ENCODE measurements at places on chromosomes 1 and 21.

DNA sequence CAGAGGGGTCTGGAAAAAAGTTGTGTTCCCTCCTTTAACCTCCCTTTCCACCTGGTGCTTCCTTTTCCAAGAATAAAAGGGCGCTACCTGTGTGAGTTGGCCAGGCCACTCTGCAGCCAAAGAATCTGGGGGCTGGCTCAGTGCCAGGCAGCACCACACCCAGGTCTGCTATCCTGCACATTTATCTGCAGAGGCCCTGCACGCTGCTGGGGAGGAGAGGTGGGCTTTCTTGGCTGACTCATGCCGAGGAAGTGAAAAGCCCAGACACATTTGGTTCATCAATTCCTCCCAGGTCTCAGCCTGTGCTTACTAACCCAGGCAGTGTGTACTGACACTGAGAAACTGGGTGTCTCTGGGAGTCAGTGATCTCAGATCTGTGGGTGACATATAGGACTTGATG lies 79.8 kb upstream of the F3 start:
- DNase-seq = no peak

DNA sequence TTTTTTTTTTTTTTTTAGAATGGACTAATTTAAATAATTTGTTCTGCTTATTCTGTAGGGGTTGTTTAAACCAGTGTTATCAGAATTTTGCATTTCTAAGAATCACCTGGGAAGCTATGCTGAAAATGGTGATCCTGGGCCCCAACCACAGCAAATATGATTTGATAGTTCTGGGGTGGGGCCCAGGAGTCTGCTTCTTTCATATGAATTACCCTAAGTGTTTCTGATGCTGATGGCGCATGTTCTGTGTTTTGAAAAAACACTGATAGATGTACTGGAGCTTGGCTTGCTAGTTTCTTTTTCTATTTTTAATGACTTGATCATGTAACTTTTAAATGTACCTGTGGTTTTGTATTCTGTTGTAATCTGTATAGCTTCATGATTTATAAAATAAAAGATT lies 89.3 kb downstream of the CDC14A start:
- no peak for DNase-seq

- no peak for DNase-seq
Measured at GRCh38 chr1:151069103-151069486, 1.5 kb upstream of the GABPB2 start.

DNA sequence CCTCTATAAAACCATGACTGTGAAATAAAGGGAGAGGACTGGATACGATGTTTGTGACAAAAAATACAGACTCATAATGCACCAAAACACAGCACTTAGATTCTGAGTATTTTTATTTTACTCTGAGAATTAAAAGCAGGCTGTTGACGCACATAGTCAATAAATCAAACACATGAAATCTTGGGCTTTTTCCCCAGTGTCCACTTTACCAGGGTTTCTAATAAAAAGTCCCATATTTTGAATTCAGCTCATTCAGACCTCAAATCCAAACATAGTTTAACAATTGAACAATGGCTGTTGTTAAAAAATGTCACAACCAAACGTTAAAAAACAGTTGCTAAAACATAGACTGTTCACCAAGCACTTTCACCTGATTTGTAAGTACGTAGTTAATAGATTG lies 553.4 kb downstream of the LTN1 start:
- DNase-seq = no peak

DNA sequence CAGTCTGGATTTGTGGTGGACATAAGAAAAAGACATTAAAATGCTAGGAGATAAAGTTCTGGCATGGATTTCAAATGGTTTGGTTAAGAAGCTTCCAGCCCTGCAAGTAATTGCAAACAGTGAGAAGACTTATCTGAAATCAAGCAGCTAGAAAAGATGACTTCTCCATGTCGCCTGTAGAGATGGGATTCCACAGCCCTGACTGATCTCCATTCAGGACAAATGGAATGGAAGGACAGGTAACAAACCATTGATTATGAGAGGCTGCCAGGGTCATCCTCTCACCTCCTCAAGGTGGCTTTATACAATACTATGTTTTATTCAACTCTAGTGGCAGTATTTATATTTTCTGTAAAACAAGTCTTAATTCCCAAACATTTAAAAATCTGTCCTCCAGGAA lies 237.9 kb downstream of the HLX start:
- no peak for DNase-seq

DNA sequence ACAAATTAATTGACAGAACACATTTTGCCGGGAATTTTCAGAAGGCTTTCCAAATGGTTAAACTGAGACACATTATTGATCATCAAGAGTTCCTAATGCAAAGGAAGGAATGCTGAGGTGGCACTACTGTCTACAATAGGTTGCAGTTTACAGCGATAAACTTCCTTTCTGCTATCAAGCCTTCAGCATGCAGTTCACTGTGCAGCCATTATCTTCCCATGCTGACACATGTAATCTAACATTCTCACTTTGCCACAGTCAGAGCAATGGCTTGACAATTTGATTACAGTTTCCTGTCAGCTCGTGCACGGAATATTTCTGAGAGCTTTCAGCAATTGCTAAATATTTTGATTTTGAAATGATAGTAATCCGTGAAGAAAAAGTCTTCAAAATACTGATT lies 166.9 kb upstream of the PRMT6 start:
- DNase-seq = no peak

DNA sequence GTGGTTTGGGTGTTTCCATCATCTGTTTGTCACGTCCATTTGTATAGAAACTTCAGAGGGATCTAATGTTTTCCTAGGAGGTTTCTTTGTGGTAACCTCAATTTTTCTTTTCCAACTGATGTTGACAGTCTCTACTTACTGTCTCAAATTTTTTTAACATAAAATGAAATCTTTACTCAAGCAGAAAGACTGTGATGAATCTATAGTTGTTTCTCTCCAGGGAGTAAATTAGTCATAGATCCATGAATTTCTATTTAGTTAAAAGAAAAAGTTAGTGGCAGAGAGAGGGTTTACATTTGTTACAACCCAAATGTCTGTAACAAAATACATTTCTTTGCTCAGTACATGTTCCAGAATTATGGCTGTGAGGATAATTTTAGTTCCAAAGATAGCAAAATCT lies 161.6 kb downstream of the DISP1 start:
- DNase-seq = no peak

DNA sequence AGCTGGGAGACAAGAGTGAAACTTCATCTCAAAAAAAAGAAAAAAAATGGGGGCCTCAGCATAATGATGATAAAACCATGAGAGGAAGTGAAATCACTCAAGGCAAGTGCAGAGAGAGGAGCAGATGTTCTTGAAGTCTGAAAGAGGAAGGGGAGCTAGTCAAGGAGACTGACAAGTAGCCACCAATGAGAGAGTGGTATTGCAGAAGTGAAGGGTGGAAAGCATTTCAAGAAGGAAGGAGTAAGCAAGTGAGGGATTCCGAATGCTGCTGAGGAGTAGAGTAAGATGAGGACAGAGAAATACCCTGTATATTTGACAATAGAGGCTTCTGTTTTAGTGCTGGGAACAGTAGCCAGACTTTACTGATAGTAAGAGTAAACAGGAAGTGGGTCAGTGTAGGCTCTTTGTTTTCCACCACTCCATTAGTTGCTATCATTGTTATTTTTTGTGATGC lies 2.9 kb downstream of the TATDN3 start:
- DNase-seq = no peak

DNA sequence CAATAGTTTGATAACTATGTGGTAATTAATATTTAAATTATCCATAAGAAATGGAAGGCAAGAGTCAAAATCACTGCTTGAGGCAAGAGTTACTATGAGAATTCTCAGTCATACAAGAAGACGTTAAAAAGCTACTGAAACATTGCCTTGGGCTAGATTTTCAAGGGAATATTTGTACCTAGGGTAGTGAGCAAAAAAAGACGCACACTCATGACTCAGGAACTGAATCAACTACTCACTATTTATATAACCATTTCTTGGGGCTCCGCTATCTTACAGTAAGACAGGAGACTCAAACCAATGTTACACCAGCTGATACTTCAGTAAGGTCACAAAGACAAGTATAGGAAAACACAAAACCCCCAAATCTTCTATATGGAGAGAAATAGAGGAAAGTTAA lies 151.5 kb upstream of the RNPC3 start:
- DNase-seq = no peak

GRCh38 chr1:151166505-151166956 lies 587 bp downstream of the SCNM1 start:
- no peak for DNase-seq

GRCh38 chr1:28905921-28906666 lies 8.3 kb upstream of the EPB41 start:
- no peak for DNase-seq

Data from activated CD4-positive, CD25-positive, alpha-beta regulatory T cell (primary cell).